ENCODE measurements at places on chromosomes 6 and 20.

DNA sequence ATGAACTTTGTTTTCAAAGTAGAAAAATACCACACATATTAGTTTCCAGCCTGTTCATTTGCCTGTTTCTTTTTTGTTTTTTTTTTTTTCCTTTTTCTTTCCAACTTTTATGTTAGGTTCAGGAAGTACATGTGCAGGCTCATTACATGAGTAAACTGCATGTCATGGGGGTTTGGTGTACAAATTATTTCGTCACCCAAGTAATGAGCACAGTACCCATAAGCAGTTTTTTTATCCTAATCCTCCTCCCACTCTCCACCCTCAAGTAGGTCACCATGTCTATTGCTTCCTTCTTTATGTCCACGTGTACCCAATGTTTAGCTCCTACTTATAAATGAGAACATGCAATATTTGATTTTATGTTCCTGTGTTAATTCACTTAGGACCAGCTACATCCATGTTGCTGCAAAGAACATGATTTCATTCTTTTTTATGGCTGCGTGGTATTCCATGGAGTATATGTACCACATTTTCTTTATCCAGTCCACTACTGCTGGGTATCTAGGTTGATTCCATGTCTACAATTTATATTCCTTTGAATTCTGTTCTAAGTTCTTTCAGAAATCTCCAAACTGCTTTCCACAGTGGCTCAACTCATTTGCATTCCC is 31.8 kb downstream of the SNX14 start:
- no peak for DNase-seq

GRCh38 chr6:51260003-51260402 is 441.3 kb downstream of the TFAP2B start:
- no peak for DNase-seq

DNA sequence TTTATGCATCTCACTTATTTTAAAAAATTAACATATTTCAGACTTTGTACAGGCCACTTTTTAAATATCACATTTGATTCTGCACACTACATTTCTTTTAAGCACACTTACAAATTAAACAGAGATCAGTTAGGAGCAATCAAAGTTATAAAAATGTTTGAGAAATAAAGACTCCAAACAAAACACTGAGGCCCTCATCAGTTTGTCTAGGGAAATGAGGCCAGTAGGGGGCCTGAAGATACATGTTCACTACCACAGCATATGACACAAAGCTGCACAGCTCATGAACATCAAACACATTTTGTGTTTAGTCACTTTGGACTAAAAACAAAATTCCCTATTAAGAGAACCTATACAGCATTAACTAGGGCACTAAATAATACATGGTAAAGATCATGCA is 180.5 kb downstream of the PDE7B start:
- no peak for DNase-seq

- DNase-seq, result no peak
Observed at GRCh38 chr20:6726761-6727160, 40.7 kb upstream of the BMP2 start.

GRCh38 chr20:57282670-57283361 is 16.4 kb upstream of the BMP7 start:
- no peak for DNase-seq

DNA sequence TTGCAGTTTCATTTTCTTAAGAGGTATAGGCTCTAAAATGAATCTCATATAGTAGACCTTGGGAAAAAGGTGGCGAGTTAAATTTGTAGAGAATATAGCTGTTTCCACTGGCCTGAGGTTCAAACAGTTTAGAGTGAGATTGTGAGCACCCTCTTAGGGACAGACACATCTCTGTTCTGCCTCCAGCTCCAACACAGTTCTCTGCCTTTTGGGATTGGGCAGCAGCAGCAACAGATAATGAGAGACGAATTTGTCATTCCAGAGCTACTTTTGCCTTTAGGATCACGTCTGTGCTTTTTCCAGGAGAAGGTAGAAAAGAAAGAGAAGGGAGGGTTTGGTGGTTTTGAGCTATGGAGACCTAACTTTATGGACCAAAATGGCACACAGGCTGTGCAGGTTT is 289.4 kb downstream of the PRL start:
- no peak for DNase-seq

DNA sequence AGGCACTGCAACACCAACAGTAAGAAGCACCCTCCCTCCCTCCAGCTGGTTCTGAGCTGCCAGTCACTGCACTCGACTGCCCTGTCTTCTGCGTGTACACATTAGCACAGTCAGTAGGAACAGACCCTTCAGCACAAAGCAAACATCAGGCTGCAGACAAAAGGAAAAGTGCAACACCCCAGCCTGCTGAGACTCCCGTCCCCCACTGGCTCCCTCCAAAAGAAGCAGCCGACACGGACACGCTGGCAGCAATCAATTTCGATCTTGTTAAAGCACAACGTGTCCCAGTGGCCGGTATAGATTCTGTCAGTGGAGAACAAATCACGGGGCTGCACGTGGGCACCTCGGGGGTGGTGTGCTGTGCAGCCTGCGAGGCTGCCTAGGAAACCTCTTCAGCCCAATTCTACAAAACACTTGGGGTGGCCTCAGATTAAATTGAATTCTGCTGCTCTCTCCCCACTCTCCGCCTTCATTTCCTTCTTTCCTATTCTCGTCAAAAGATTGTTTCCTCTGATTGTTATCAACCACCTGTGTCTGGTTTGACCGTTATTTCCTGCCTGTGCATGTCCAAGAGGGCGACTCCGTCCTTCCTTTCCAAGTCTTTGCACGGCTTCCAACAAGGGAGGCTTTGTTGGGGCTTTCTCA is 38.7 kb downstream of the TRAF3IP2 start:
- no peak for DNase-seq

- no peak for DNase-seq
Observed at GRCh38 chr6:98593676-98594075, 240.7 kb upstream of the POU3F2 start.

GRCh38 chr6:23181356-23182110 is 612.2 kb downstream of the HDGFL1 start:
- DNase-seq, result no peak

DNA sequence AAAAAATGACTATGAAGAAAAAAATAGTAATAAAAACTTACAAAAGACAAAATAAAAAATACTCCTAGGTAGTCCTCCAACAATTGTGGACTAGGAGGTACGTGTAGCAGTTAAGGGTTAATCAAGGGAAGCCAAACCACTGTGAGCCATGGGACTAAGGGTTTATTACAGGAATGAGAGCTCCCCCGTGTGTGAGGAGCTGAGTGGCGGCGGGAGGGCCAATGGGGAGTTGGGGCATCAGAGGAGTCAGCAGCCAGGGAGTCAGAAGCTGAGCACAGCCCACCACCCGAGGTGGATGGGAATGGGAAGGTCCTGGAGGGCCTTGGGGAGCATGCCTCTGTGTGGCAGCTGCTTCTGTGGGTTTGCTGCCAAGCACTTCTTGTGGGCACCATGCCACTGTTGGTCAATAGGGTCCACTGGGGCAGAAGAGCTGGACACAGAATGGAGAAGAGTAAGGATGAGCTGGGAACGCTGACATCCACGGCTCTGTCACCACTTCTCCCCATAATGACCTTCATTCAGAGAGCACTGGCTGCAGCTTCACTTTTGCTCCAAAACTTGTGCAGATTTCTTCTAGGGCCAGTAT is 373.3 kb downstream of the CDKAL1 start:
- DNase-seq, result no peak

- DNase-seq, result no peak
Observed at GRCh38 chr20:19860737-19861136, 102.7 kb downstream of the RIN2 start.
